ENCODE measurements at places on chromosomes 7 and 10.

DNA sequence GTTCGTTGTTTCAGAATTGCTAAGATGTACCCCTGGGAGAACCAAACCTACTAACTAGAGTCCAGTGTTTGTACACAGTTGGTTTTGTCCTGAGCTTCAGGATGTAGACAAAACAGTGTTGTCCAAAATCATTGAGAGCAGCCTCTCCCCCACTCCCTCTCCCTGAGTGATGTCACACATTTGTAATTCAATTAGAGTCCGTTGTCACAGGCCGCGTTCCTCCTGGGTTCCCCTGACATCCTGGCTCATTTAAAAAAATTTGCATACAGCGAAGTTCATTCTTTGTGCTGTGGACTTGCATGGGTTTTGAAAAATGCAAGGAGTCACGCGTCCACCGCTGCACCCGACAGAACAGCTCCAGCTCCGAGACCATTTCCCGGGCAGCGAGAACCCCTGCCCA, 10.3 kb downstream of the GRIFIN start:
- DNase-seq = peak; percentile 21

DNA sequence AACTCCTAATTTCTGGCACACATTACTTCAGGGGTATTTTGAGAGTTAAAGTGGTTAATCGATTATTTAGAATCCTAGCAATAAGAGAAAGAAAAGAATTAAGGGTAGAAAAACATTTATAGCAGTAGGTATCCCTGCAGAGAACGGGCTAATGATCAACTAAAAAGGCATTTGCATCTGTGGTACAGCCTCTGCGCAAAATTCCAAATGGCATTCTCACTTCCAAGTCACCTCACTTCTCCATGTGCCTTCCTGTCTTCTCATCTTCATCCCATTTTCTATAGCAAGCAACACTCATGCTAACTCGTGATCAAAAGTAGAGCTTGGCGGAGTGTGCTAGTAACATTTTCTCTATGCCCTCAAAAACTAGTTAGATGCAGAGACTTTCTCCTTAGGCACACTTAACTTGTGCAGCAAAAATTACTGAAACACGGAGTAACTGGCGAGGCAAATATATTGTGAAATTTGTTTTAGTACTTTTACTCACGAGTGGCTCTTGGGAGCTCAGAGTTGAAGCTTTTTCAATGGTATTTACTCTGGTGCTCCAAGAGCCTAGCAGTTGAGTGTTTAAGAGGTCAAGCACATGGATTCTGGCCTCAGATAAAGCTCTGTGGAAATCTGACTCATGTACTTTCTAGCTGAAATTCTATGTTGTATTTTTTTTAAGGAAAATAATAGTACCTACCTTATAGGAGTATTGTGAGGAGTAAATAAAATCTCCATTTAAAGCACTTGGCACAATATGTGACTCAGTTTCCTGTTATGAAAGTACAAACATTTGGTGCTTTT, 65.1 kb downstream of the MET start:
- DNase-seq = no peak

DNA sequence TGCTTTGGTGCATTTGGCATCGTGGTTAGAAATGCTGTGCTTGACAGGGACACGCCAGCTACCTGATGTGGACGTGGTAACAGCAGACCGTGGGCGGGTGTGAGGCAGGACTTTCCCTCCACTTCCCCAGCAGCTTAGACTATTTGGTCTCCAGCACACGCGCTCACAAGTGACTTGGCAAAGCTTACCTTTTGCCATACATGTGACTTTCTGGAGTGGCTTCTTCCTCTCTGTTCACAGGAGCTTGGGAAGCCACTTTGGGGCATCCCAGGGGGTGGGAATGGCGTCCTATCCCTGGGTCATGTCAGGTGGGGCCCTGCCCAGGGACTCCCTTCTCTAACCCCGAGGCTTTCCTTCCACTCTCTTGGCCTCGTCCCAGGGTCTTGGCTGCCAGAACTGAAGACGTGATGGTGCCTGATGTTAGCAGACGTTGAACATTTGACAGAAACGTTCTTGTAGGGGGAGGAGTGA, 228.7 kb upstream of the KLF6 start:
- no peak for DNase-seq

- no peak for DNase-seq
Observed at GRCh38 chr7:36490419-36490830, 100.8 kb downstream of the ANLN start.

DNA sequence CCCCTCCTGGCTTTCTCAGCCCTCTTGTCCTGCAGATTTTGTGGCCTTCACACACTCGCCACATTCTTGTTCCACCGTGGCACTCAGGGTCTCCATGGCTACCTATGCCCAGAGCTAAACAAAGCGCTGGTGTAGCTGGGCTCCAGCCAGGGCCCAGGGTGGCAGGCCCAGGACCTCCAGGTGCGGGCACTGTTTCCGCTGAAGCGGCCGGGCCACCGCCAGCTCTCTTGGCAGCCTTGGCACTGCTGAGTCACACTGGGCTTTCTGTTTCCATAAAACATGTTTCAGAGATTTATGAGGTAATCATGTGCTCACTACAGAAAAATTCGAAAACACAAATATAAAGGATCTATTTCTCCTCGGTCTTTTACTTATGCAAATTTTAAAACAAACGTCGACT, 51.3 kb downstream of the AOC1 start:
- DNase-seq = no peak

- DNase-seq = no peak
Observed at GRCh38 chr7:132394283-132395198, 181.7 kb downstream of the PLXNA4 start.

- DNase-seq = no peak
Observed at GRCh38 chr7:132906193-132906835, 175.6 kb downstream of the CHCHD3 start.

DNA sequence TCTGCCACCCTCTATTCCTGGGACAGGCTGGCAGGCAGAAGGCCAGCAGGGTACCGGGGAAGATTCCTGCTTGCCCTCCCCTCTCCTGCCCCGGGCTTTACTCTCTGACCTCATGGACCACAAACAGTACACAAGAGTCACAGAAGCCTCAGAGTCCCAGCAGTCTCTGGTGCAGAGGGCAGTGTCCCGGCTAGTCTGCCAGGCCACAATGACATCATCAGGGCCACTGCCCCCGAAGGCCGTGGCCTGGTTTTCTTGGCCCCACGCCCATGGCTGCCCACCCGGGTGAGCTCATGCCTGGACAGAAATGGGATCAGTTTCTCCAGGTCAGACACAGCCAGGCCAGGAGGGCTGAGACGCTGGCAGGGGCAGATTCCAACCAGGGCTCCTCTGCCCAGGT, 91.9 kb downstream of the MYL10 start:
- no peak for DNase-seq

- no peak for DNase-seq
Observed at GRCh38 chr10:106341356-106341755, 823.1 kb downstream of the SORCS1 start.

- no peak for DNase-seq
Observed at GRCh38 chr7:129315960-129316359, 91.1 kb downstream of the AHCYL2 start.

All from neural crest cell (in vitro differentiated cells).